ENCODE measurements at places on chromosomes 11 and 22.

DNA sequence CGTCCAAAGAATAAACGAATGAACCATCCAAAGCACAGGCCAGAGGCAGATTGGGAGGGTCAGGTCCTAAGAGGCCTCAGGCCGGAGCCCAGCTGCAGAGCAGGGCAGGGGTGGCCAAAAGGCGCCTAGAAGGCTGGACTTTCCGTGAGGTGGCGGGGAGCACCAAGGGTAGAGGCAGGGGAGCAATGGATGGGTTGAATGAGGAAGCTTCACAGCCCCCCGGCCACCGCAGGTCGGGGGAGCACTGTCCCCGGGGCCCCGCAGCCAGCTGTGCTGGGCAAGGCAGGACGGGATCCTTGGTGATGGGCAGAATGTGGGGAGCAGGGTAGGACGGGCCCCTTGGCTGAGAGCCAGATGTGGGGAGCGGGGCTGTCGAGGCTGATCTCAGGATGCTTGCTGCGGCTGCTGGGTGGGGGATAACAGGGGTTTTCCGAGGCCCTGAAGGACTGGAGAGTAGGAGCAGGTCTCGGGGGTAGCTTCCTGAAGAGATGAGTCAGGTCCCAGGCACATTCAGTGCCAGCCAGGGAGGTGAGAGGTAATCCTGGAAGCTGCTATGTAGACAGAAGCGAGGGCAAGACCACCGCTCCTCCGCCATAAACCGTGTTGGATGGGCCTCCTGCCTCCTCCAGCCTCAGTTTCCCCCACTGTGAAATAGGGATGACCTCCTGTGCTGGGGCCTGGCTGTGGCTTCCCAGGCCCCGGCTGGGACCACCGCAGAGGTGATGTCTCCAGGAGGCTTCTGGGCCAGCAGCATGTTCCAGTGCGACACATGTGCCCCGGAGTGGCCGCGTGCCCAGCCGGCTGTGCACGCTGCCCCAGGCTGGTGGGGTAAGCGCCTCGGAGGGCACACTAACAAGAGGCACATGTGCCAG lies 34.6 kb upstream of the KCNQ1OT1 start:
- DNase-seq = no peak

GRCh38 chr11:130124096-130124495 lies 35.5 kb upstream of the ST14 start:
- no peak for DNase-seq

- DNase-seq = no peak
Observed at GRCh38 chr11:90434858-90435257, 212.0 kb upstream of the CHORDC1 start.

DNA sequence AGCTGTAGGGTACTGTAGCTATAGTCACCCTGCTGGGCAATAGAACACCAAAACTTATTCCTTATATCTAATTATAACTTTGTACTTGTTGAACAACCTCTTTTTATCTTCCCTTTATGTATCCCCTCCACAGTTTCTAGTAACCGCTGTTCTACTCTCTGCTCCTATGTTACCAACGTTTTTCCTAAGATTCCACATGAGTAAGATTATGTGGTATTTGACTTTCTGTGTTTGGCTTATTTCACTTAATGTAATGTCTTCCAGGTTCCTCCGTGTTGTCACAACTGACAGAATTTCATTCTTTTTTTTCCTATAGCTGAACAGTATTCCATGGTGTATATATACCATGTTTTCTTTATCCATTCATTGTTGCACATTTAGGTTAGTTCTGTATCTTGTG lies 258.4 kb downstream of the DYNC2H1 start:
- DNase-seq = no peak

DNA sequence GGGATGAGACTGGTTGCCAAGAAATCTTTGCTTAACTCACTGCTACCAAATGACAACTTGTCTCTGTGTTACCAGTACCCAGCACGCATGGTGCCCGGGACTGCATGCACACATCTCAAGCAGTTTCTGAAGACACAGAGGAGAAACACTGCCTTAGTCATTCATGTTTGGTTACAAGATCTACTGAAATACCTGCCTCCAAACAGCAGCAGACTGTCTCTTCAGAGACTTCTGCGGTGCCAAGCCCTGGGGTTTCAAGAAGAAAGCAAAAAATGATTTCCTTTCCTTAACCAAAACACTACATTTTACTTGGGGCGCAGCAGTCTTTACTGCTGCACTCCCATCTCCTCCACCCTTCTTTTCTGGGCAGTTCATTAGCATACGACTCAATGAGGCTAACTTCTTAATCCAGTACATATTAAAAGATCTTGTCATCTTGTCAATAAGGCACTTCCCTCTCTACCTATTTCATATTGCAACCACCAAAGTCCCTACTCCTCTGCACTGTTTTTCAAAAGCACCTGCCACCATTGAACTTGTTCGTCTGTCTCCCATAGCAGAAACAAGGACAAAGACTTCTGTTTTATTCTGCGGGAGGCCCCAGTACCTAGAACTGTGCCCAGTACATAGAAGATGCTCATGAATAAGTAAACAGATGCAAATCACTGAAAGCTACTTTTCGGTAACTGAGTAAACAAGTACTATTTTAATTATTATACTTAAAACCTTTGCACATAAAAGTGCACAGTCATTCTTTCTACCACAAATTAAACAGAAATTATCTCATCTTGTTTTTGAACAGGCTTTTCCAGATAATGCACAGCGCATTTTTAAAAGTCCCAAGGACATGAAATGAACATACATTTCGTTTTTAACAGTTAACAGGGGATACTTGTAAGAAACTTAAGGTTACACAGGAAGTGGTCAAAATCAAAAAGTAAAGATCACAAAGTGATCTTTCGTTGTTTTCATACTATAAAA lies 4.0 kb downstream of the NAP1L4 start:
- no peak for DNase-seq

- DNase-seq = no peak
Observed at GRCh38 chr11:32198053-32198452, 107.2 kb downstream of the RCN1 start.

DNA sequence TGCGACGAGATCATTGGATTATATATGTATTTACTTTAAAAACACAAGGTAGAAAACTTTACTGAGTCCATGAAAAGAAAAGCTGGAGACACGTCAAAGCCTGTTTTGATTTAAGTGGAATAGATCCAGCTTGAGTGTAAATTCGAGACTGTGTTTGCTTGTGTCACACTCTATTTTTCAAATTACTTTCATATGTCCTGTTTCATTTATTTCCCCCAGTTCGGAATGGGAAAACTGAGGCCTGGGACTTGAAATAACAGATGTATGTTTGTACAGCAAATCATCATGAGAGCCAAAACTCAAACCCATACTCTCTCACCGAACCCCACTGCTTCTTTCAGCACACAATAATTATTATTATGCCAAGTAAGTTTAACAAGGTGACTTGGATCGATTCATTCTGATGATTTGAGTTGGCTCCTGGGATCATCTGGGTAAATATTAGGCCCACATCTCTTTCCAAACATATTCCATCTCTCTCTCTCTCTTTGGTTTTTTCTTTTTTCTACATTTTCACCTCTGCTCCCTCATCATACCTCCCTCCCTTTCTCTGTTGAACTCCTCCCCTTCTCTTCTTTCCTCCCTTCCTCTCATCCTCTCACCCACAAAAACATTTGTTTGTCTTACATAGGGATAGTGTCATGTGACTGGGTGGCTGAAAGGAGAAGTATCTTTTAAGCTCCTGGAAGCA lies 21.2 kb downstream of the FZD4 start:
- no peak for DNase-seq

DNA sequence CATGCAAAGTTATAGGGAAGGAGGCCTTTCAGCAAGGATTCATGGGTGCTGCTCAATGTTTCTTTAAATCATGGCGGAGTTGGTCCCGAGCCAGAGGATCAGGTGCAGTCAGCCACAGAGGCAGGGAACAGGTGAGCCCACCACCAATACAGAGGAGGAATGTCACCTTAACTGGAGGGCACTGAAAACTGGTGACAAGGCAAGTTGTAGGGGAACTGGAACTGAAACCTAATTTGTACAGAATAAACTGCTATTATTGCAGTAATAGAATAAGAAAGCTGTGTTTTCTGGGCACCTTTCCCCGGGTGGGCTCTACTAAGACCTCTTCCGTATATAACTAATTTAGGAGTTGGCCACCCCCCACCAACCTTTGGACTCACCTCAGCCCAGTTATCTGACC lies 296.0 kb upstream of the NARS2 start:
- no peak for DNase-seq

DNA sequence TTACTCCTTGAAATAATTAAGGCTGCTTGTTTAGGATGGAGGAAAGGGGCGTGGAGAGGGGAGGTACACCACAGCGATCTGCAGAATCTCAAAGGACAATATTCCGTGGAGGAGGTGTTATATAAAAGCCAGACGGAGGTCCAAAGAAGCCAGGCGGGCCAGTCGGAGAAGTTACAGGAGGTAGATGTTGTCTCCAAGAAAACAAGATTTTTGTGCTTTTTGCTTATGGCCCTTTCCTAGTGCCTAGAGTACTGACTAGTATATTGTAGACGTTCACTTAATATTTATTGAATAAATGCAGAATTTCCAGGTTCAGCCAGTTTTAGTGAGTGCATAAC lies 761 bp downstream of the ZDHHC13 start:
- no peak for DNase-seq

DNA sequence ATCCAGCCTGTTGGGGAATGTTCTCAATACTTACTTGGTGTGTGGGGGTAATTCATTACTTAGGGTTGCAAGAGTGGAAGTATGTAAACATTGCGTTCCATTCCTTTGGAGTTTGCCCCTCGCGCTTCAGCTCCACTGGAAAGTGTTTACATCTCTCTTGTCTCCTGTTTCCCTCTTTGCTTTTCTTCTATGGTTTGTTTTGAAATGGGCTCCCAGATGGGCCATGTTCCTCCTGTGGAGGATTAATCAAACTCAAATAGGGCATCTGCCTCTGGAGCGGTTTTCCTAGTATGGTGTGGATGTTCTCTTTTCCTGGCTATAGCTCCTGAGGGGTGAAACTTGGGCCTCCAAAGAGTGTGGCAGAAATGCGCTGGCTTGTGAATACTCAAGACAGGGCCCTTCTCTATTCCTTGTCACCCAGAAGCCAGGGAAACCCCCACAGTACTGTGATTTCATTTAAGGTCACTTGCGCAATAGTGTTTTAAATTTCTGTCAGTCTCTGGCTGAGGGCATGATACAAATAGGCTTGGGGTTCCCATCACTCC lies 51.9 kb downstream of the CD44 start:
- no peak for DNase-seq

DNA sequence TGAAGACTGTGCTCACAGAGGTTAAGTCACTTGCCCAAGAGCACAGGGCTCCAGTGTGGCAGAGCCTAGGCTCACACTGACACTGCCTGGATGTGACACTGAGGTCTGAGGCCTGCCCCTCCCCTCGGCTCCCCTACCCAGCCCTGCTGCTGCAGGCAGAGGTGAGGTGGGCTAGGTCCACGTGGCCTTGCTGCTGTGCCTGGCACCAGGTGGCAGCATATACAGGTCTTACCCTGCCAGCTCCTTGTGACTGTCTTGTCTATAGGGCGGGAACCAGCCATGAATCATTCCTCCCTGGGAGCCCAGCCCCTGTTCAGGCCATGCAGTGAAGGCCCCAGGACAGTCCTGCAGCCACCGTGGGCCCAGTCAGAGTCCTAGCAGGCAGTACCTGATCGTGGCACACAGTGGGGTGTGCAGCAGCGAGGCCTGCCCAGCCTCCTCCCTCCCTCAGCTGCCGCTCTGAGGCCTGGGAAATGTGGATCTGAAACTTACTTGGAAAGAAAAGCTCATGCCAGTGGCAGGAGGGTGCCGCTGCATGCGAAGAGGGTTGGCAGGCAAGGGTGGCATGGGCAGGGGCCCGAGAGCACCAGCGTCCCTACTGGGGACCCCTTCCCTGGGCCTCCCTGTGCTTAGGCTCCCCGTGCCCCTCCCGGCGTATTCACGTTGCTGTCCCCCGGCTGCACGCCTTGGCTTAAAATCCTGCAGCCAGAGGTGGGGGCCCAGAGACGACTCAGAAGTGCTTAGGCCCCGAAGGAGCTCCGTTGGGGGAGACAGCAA lies 1.2 kb upstream of the CERK start:
- DNase-seq = no peak

DNA sequence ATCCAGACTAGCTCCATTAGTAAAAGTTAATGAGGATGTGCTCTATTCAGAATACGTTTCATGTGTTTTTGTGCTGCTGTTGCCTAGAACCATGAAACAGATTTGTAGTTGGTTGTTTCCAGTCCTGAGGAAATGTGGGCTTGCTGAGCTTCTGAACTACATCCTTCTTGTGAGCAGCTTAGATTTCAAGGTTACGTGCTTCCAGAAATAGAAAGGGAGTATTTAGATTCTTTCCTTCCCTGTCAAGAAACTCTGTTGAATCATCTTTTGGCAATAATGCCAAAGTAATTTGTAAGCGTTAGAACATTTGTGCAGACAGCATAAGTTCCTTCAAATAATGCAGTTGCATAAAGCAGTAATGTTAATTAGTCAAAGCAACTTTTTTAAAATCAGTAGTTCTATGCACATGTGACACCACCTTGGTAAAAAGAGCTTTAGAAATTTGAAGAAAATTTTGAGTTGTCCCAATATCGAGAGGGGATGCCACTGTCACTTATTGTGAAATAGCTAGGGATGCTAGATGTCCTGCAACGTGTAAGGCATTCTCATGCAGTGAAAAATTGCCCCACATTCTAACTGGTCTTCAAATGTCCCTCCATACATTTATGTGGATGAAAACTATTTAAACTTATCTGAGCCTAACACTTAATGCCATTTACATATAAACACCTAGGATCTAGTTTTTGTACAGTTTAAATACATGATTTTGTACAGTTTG lies 169.6 kb downstream of the ETS1 start:
- DNase-seq = no peak

DNA sequence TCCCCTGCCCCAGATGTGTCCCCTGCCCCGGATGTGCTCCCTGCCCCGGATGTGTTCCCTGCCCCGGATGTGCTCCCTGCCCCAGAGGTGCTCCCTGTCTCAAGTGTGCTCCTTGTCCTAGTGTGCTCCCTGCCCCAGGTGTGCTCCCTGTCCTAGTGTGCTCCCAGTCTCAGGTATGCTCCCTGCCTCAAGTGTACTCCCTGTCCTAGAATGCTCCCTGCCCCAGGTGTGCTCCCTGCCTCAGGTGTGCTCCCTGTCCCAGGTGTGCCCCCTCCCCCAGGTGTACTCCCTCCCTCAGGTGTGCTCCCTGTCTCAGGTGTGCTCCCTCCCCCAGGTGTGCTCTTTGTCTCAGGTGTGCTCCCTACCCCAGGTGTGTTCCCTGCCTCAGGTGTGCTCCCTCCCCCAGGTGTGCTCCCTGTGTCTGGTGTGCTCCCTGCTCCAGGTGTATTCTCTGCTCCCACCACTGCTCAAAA lies 48.7 kb upstream of the RASD2 start:
- DNase-seq = no peak

GRCh38 chr11:77413850-77414460 lies 59.9 kb downstream of the PAK1 start:
- no peak for DNase-seq

GRCh38 chr11:118914987-118915386 lies 10.7 kb downstream of the BCL9L start:
- no peak for DNase-seq

DNA sequence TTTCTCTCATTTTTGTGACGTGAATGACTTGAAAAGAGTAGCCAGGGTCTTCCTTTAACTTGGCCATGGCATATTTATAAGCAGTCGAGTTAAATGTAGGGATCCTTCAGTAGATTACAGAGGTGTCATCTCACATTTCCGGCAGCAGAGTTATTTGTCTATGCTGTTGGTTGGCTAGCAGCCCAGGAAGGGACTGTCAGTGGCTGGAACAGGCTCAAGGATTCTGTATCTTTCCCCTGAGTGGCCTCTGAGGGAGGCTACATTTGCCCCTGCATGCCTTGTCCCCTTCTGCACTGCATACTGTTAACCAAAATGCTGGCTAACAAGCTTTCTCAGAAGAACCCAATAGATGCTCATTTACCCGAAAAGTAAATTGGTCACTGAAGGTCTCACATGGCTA lies 187.6 kb downstream of the PGR start:
- no peak for DNase-seq
